T-helper 1 cell (primary cell): ENCODE measurements at places on chromosomes 3 and 15.

GRCh38 chr3:57706462-57706861 is 13.6 kb upstream of the DENND6A start:
- no peak for DNase-seq

- DNase-seq: no peak
Observed at GRCh38 chr3:194460566-194460965, 26.2 kb downstream of the ATP13A3 start.

- no peak for DNase-seq
Observed at GRCh38 chr15:67018441-67018840, 47.0 kb upstream of the SMAD3 start.

DNA sequence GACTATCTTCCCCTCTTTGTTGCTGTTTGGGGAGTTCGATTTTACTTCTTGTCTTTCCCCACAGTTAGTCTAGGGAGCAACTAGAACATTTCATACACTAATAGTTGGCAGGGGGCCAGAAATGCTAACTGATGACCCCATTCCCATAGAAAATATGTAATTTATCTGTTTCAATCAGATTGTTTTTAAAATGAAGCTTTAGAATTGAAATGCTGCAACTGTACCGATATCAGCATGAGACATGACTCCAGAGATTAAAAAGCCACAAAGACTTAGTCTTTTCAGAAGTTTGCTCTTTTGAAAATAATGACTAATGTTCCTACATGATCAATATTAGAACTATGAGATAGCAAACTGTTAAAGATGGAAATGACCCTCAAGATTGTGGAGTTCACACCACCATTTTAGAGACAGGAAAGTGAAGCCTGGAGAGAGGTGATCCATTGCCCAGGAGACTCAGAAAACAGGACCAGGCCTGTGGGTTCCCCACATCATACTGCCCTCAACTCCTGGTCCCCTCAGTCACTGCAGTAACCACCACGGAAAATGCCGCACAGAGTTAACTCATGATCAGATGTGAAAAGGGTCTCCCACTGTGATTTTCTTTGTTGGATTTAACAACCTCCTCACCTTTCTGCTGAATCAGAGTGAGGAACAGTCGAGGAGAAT is 130.3 kb downstream of the CHDH start:
- no peak for DNase-seq
